ENCODE measurements at places on chromosomes 11 and 22.
A peak's percentile ranks its signal among the peaks of the same experiment; 100 is the strongest.

GRCh38 chr11:35458846-35459245 is 39.5 kb upstream of the SLC1A2 start:
- DNase-seq, result no peak

- DNase-seq, result no peak
These were observed 82.2 kb upstream of the SUSD2 start for GRCh38 chr22:24099071-24099470.

- peak; percentile 22 for DNase-seq
These were observed 16.2 kb downstream of the OTOG start for GRCh38 chr11:17563231-17563646.

DNA sequence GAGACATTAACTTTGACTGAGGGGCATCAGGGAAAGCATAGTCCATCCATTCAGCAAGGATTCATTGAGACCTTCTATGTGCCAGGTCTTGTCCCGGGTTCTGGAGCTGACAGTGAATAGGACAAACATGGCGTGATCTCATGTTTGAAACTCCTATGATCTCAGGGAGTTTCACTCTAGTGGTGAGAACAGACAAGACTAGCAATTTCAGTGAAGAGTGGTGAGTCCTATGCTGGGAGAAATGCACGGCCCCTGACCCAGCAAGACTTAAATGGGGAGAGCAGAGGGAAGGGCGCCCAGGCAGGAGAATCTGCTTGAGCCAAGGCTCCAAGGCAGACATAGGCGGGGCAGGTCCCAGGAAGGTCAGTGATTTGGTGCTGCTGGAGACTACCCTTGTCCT is 155.7 kb downstream of the CEP164 start:
- no peak for DNase-seq

DNA sequence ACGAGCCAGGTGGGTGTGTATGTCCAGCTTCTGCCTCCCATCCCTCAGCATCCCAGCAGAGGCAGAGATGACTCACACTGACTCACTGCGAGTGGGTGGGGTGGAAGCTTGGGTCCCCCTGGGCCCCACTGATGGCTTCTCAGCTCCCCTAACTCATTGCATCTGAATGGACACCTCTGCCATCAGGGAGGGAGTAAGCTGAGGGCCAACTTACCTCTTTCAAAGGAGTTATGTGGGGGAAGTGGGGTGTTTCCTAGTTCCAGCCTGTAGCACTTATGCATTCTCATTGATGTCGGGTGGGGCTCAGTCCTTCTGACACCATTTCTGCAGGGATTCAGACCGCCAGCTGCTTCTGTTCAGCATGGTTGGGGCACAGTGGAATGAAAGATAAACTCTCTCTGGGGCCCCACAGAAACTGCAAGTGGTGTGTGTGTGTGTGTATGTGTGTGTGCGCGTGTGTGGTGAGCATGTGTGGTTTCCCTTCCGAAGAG is 1425.8 kb downstream of the TBC1D22A start:
- no peak for DNase-seq

DNA sequence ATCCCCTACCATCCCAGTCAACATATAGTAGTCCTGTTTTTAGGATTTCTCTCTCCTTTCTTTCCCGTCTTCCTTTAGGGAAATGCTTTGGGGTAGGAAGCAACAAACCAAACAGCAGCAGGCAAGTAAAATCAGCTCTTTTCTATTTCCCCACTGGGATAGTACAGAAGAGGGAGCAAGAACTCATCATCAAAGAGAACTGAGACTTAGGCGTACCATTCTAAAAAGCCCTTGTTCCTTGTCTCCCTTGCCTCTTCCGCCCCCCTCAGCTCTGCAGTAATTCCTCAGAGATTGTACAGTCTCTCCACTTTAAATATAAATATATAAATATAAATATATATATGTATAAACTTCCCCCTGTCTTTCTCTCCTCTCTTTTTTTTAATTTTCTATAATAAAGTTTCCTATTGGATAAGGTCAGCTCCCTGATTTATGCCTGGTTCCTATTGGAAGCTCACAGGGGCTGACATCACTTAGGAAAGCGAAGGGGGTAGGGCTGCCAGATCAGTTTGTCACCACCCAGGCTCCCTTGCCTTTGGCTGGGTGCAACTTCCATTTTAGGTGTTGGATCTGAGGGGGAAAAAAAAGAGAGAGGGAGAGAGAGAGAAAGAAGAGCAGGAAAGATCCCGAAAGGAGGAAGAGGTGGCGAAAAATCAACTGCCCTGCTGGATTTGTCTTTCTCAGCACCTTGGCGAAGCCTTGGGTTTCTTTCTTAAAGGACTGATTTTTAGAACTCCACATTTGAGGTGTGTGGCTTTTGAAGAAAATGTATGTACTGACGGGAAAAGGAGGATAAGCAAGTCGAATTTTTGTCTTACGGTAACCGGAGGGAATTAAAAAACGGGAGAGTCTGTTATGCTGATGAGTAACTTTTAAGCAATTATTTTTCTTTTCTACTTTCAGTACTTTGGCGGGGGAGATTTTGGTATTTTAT is at the start of gene CTNND1:
CTNND1 (plus strand) TSS at position 502 of the 934 bp plus-strand sequence. CDS start 29,677 bp downstream, outside the sequence.
- peak; percentile 89 for DNase-seq

DNA sequence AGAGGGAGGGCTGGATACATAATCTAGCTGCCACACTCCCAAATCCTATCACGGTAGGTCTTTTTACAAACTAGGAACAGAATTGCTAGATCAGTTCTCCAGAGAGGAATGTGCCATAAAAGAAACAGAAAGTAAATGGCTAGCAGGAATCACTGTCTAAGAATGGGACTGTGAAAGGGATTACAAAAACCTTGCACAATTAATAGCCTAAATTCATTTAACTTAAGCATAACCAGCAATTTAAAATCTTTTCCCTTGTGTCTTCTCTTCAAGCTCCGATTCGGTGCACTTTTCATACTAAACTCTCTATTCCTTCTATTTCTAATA is 35.2 kb downstream of the APOL5 start:
- no peak for DNase-seq

DNA sequence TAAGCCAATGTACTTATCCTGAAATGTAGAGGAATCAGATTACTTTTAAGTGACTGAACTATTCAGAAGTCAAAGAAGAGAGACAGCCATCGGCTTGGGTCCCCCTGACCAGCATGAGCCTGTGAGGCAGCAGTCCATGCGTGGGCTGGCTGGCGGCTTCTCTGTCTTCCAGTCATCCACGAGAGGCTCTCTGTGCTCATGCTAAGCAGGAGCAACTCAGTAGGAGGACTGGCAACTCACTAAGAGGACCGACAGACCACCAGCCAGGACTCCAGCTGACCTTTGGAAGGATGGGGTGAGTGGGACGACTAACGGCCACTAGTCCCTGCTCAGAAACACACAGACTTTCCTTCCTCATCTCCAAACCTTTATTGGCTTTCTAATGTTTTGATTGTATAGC is 43.6 kb downstream of the ARFGAP3 start:
- DNase-seq, result no peak

GRCh38 chr11:113048820-113049768 is 87.9 kb downstream of the NCAM1 start:
- no peak for DNase-seq

- DNase-seq, result no peak
These were observed 77.0 kb downstream of the RAB30 start for GRCh38 chr11:82994604-82995230.

DNA sequence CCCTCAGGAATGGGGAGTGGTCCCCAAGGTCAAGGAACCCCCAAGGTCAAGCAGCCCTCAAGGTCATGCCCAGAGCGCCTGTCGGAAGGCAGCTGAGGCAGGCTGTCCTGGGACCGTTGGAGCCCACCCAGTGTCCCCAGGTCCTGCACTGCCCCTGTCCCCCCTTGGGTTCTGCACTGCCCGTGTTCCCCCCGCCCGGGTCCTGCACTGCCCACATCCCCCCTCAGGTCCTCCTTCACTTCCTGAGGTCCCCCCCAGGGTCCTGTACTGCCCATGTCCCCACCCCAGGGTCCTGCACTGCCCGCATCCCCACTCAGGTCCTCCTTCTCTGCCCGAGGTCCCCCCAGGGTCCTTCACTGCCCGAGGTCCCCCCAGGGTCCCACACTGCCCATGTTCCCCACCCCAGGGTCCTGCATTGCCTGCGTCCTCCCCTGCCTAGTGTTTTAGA is 1073.0 kb downstream of the BRD1 start:
- peak; percentile 10 for DNase-seq
